ENCODE measurements at places on chromosomes 4 and X.

- no peak for DNase-seq
Measured at GRCh38 chrX:132623300-132623699, 134.5 kb upstream of the MBNL3 start.

- no peak for DNase-seq
Measured at GRCh38 chr4:19786616-19787015, 465.1 kb upstream of the SLIT2 start.

DNA sequence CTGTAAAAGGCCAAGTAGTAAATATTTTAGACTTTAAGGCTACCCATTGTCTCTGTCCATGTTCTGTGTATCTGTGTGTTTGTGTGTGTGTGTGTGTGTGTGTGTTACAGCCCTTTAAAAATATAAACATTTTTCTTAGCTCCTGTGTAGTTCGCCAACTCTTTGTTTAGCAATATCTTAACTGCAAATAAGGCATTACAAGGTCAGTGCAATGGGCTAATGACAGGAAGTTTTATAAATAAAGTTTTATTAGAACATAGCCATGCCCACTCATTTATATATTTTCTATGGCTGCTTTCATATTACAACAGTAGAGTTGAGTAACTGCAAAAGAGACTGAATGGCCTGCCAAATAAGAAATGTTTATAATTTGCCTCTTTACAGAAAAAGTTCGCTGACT is 5.9 kb upstream of the SLC7A11 start:
- no peak for DNase-seq

DNA sequence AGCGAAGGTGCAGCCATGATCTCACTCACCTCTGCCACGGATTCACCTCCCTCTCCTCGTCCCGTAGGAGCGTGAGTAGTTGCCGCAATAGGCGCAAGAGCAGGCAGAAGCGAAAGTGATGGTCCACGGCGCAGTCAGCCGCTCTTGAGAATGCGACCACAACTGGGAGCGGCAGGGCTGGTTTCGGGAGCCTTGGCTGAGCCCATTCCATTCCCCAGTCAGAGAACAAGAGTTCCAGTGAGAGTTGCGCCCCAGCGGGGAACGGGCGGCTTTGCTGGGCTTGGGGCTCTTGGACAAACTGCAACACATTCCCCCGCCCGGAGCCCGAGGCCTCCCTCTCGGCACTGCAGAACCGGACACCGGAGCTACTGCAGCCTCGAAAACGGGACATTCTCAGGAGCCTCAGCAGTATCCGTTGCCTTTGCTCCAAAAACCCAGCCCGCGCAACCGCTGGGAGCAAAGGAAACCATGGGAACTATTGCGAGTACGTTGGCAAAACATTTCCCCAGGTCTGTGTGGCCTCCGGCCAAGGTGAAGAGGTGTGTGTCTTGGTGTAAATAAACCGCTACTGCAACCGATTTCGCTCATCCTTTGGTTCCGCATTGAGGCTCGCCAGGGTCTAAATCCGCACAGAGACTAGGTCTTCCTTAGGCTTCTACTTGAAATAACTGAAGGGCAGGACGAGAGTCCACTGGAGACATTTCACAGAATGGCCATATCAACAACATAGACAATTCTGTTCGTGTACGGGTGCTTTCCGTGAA is 5.7 kb upstream of the ZBTB33 start:
- peak; percentile 44 for DNase-seq

DNA sequence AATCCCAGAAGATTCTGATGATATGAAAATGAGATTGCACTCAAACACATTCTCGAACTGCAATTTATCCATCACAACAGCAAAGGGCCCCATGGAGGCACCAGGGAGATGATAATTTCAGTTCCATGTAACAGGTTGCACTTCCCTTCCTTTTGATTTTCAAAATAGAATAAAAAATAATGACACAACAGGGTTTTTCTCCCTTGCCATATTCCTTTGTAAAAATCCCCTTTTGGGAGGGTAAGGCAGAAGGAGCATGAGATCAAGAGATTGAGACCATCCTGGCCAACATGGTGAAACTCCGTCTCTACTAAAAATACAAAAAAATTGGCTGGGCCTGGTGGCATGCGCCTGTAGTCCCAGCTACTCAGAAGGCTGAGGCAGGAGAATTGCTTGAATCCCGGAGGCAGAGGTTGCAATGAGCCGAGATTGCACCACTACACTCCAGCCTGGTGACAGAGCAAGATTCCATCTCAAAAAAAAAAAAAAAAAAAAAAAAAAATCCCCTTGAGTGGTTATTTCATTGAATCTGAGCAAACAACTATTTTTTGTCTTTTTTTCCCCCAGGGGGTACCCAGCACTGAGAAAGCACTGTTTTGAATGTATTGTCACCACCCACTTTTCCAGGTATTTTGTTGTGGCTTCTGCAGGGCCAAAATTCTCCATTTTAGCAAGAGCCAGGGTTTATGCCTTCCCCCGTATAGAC is 26.7 kb downstream of the TBC1D9 start:
- DNase-seq: no peak

DNA sequence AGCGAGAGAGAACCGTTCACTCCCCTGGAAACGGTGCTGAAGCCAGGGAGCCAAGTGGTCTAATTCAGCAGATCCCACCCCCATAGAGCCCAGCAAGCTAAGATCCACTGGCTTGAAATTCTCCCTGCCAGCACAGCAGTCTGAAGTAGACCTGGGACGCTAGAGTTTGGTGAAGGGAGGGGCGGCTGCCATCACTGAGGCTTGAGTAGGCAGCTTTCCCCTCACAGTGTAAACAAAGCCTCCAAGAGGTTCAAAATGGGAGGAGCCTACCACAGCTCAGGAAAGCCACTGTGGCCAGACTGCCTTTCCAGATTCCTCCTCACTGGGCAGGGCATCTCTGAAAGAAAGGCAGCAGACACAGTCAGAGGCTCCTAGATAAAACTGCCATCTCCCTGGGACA is 37.8 kb upstream of the CDS1 start:
- DNase-seq: no peak

GRCh38 chrX:23631136-23631535 is 36.2 kb upstream of the PRDX4 start:
- no peak for DNase-seq

DNA sequence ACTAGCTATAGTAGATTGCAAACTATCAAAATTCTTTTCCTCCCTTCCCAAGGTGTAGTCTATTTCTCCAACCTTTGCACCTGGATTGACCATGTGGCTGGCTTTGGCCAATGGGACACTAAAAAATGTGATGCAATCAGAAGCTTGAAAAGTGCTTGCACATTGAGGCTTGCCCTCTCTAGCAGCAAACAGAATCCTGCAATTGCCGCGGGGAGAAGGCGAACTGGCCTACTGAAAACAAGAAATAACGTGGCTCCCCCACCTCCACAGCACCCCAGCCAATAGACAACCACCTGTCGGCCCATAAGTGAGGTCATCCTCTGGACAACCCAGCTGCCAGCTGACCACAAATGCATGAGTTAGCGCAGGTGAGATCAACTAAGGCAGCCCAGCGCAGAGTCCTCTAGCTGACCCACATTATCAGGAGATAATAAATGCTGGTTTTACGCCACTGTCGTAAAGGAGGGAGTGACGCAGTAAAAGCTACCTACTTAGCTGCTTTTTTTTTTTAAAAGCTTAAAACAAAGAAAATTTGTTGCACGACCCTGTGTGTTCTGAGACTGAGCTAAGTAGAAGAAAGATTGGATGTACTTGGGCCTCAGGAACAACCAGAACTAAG is 95.2 kb downstream of the GK start:
- no peak for DNase-seq

- DNase-seq: no peak
Measured at GRCh38 chr4:139392797-139393196, 61.1 kb upstream of the RAB33B start.

DNA sequence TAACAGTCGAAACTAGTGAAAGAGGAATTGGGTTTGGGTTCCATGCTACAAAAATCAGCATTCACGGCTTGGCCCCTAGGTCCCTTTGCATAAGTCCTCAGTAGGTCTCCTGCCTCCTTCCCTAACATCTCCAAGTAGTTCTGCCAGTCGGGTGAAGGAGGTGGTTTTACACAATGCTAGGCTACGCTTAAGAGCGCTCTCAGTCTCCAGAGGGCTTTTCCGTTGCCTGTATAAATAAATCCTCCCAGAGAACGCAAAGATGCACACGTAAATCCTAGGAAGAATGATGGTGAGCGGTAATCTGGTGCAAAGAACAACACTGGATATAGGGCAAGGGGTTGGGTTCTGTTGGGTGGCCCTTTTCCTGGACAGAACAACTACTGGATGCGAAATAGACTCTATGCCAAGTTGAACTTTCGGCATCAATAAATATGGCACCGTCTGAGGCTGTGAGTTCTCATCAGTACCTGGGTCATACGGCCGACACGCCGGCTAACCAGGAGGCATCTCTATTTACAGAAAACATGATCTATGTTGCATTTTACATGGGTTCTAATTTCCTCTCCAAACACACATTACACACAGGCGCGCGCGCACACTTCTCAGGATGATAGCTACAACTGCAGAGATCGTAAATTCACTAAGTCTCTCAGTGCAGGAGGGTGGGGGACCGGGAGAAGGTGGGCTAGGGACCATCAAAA is 1.3 kb downstream of the CAMK2D start:
- DNase-seq: no peak

- DNase-seq: no peak
Measured at GRCh38 chr4:117156806-117157205, 71.4 kb upstream of the TRAM1L1 start.

DNA sequence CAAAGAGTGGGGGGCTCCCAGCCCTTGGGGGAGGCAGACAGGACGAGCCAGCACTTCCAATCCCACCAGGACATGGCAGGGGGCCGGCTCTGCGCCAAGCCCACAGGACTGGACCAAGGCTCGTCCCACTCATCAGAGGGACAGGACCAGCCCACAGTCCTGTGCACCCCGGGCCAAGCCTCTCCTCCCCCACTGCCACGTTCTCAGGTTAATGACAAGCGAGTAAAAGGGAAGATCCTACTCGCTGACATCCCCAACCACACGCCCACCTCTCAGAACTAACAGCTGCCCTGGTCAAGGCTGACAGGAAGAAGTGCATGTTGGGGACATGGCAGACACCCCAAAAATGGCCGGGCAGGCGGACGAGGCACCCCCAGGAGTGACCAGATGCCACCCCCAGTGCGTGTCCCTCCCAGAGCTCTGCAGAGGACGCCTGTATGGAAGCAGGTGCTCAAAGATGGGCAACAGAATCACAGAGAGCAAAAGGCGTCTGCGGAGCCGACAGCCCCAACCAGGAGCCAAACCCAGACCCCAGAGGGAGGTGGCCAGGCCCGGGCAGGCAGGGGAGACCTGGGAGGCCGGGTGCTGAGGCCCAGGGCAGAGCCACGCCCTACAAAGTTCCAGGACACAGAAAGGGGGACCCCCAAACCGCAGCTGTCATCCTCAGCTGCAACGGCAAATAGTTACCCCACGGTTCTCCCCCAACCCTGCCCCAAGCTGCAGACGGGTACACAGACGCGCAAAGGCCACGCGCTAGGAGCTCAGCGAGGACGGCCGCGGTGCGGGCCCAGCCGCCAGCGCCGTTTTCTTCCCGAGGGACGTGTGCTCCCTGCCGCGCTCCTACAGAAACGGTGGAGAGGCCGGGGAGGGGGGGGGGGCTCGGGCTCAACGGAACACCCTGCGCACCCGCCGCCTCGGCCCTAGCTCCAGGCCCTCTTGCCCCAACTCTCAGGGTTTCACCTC is 1.7 kb downstream of the CTBP1 start:
- DNase-seq: no peak

DNA sequence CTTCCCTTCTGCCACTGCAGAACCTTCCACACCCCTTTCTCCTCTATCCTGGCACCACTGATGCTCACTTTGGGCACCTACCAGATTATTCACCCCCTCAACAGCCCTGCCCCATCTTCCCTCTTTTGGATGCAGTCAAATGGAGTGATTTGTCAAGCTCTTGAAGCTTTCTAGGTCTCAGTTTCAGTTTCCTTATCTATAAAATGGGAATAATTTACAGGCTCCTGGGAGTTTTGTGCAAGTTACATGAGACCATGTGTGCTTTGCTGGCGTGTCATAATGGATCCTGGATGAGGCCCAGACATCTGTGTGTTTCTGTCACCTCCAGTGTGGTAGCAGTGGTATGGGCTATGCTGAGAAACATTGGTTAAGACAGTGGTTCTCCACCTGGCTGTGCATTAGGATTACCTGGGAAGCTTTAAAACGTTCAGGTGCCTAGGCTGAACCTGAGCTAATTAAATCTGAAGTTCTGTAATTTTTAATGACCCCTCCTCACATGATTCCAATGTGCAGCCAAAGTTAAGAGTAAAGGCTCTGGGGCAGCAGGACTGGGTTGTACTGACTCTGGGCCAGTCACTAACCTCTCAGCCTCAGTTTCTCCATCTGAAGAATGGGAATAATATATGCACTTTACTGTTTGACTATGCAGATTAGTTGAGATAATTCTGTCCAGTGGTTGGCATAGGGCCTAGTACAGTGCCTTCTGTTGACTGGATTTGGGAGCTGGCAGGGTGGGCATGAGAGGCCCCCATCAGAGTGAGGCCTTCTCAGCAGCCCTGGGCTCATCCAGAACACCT is 6.8 kb upstream of the MGST2 start:
- no peak for DNase-seq

- no peak for DNase-seq
Measured at GRCh38 chr4:152033621-152034020, 272.8 kb upstream of the GATB start.

- no peak for DNase-seq
Measured at GRCh38 chr4:16467061-16467460, 240.8 kb upstream of the TAPT1 start.

GRCh38 chrX:40887476-40887875 is 152.1 kb upstream of the MED14 start:
- DNase-seq: no peak

GRCh38 chrX:74286950-74287740 is 16.8 kb upstream of the ZCCHC13 start:
- no peak for DNase-seq

DNA sequence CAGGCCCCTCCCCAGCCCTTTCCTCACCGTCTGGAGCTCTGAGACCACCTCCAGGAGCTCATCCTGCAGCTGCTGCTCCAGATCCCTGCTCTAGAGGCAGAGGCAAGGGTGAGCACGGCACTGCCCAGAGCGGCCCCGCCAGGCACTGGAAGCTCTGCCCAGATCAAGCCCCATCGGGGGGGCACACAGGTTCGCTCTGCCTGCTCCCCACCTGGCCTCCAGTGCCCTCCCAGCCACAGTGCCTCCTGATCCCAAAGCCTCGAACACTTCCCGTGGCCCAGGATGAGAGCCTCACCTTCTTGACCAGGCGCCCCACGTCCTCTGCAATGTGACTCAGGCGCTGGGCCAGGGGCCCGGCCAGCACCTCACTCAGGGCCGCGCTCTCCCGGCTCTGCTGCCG is 5.0 kb downstream of the ARHGAP4 start:
- DNase-seq: no peak

GRCh38 chr4:3636646-3637320 is 104.6 kb upstream of the LRPAP1 start:
- no peak for DNase-seq

- no peak for DNase-seq
Measured at GRCh38 chr4:15376145-15376544, 51.7 kb upstream of the C1QTNF7 start.

- no peak for DNase-seq
Measured at GRCh38 chr4:62487016-62487415, 1286.9 kb downstream of the ADGRL3 start.
